NCI-H510A (cell line): ENCODE measurements at places on chromosomes 5 and 9.

- peak; percentile 25 for DNase-seq
Measured at GRCh38 chr9:72363908-72364678, 915 bp downstream of the ZFAND5 start.

- DNase-seq: no peak
Measured at GRCh38 chr5:144531188-144531587, 360.5 kb downstream of the KCTD16 start.

DNA sequence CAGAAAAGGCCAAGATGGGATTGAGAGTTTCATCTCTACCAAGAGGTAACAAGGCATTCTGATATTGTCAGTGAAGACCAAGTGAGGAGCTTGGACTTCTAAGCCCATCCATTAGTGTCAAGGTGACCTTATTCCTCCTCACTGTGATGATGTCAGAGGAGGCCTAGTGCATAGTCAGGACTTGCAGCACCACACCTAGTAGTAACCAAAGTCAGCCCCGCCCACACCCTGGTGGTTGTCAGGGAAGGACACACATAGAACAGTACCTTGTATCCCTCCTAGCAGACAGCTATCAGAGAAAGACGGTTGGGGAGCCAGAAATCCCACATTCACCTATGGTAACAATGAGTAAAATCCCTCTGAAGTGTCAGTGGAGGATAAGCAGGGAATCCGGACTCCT, 111.7 kb downstream of the AP3B1 start:
- DNase-seq: no peak

DNA sequence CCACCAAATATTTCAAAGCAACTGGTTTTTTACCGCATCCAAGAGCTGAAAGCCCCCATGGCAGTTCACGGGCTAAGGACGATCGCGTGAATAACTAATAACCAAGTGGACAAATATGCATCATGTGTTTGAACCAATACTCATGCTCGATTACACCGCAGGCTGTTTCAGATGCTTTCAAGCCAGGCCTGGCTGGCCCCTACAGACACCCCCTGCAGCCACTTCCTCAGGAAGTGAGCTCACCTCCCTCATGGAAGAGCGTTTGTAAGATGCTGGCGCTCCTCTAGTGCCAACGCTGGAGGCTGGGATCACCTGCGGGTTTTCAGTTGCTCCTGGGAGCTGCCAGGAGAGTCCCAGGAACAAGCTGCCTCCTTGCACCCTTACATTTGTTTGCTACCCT, 53.9 kb upstream of the PTCH1 start:
- DNase-seq: no peak

DNA sequence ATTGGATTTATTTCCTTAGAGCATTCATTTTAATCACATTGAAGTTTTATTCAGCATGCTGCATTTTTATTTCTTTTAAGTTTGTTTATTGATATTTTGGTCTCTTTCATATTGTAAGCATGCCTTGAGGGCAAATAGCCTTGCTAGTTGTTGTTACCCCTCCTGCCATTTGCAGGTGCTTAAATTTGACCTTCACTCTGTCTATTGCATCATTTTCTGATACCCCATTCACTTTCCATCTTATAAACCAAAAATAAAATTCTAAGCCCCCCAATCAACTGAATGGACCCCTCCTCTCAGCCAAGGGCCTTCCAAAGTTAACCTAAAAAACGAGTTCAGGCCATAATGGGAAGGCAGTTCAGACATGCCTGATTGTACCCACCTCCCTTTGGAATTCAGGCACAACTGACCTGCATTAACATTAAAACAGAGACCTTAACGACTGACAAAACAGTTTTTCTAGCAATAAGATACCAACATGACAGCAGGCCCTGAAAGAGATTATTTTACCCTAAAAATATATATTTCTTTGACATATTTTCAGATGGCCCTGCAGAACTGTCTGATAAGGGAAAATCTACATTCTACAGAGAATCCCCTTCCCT, 32.1 kb downstream of the TARS1 start:
- no peak for DNase-seq

GRCh38 chr5:123365156-123365555, 58.0 kb downstream of the CEP120 start:
- no peak for DNase-seq

- DNase-seq: no peak
Measured at GRCh38 chr5:172658961-172659501, 18.0 kb downstream of the NEURL1B start.

DNA sequence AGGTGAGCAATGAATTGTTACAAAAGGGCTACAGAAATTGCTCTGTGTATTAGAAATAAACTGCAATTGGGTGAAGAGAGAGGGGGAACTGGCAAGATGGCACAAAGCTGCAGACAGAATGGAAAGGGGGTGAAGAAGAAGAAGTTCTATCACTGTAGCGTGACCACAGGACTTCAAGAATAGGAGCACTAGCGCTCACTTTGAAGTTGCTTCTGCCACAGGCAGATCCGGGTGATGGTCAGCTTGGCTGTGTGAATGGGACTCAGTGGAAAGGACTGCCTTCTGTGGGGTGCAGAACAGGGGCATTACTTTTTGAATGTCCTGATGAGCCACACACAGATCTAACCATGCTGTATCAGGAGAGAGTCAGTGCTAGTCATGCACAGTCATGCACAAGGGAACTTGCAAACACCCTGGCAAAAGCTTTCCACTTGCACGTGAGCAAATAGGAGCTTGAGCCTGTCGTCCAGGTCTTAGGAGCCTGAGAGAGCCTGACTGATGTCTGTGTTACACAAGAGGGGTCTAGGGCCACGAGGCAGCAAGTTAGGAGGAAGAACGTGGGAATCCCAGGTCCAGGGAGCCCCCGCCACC, 16.3 kb downstream of the IL5 start:
- DNase-seq: no peak

DNA sequence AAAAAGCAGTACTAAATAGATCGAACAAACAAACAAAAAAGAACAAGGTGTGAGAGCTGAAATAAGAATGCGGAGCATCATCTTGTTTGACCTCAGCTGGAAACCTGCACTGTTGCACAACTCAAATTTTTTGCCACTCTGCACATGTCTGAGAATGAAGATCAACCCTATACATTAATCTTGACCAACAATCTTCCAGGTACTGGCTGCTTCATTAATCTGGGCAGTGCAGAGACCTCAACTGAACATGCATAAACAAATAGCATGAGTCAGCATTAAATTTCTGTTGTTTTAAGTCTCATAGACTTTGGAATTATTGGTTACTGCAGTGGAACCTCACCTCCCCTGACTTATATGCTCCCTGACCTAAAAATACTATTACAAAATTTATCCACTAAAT, 114.6 kb upstream of the FTMT start:
- DNase-seq: no peak
